Activated CD8-positive, alpha-beta memory T cell treated with anti-CD3 and anti-CD28 coated beads for 1 hour (primary cell): ENCODE measurements at places on chromosomes 1 and 21.

- DNase-seq = no peak
Observed at GRCh38 chr21:33980276-33980916, 64.8 kb upstream of the ATP5PO start.

- DNase-seq = no peak
Observed at GRCh38 chr1:62175568-62176179, 19.0 kb upstream of the L1TD1 start.

GRCh38 chr1:187971851-187972250, 1143.1 kb downstream of the PLA2G4A start:
- DNase-seq = no peak

DNA sequence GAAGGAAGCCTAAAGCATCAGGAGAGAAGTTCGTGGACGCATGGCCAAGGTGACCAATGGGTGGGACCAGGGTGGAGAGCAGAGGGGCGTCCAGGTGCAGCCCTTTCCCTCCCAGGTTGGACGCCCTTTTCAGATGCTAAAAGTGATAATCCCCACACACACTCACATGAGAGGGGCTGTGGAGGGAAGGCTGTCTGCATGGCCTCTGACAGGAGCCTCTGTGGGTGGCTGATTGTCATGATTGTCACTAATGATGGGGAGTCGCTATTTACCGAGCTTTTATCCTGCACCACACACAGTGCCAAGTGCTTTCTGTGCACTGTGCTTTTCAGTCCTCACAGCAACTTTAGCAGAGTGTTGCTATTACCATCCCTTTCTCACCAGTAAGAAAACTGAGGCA, 27.1 kb upstream of the C1QA start:
- no peak for DNase-seq

- DNase-seq = no peak
Observed at GRCh38 chr1:91716339-91716738, 169.6 kb downstream of the TGFBR3 start.

- no peak for DNase-seq
Observed at GRCh38 chr1:147628441-147628840, 41.9 kb downstream of the ACP6 start.

GRCh38 chr1:30727824-30728223, 4.4 kb upstream of the MATN1 start:
- DNase-seq = no peak

DNA sequence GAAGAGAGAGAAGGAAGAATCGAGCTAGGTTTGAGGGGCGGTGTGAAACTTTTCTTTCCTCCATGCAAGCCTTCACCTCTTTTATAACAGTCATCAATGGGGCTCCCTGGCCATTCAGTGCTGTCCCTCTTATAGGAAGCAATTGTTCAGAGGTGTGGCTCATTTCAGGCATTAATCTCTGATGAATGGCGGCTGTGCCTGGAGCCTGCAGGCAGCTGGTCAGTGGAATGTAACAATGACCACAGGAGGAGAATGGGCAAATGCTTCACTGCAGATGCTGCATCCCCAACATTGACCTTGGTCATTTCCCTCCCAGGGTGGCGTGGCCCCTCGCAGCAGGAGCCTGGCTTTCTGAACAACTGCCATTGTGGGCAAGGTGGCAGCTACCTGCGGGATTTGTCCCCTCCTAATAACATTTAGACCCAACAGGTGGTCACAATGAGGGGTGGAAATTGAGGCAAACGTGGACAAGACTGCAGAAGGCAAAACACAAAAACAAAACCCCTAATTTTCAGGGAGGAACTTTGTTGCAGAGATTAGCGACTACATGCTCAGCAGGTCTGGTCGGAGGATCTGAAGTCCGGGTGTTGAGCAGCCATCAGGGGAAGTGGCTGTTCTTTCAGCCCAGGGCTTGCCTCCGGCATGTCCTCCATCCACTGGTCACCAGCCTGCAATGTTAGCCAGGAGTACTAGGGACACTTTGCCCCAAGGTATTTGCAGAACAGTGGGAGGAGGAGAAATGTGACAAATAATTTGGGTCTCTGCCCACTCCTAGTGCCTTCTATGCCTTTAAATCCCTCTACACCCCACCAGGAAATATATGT, 97.3 kb upstream of the PAXBP1 start:
- DNase-seq = no peak

DNA sequence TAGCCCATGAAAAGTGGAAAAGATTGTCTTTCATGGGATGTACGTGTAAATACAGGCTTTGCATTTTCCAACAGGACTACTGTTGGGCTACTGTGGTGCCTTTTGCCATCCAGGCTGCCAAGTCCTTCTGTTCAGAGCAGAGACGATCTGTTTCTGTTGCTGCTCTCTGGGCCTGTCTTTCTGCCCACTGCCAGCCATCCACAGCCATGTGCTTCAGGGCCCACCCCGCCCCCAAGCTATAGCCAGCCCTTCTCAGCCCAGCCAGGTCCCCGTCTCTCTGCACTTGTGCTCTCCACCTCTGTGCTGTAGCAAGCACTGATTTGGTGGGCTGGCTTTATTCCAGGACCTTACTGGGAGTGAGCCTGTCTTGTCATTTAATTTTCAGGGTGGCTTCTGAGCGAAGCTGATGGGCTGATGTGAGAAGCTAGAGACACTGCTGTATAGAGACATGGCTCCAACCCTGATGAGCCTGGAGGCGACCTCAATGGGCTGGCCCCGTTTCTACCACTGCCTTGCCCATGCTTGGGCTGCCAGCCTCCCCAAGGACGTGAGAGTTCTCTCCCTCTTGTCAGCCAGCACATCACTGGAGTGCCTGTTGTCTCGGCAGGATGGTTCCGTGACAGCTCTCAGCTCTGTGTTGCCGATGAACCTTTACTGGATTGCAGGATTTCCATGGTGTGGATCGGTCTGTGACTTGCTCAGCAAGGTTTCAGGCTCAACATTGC, 137.8 kb downstream of the PEX14 start:
- no peak for DNase-seq

GRCh38 chr1:43729816-43730463, 22.6 kb downstream of the ST3GAL3 start:
- DNase-seq = no peak

GRCh38 chr1:221793439-221794078, 51.7 kb upstream of the DUSP10 start:
- no peak for DNase-seq

DNA sequence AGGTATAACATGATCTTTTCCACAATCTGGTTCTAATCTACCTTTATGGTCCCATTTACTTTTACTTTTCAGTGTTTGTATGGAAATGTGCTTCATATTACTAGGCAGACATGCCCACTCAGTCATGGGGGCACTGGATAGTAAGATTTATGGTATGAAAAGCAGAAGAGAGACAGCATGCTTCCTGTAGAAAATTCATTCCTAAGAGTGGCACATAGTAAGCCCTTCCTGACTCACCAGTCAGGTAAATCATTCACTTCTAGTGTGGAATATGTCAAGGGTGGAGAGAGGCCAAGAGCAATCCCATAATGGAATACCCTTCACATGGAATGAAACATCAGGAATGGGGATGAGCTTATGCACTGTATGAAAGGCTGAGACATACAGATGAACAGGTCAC, 49.5 kb upstream of the BCL10 start:
- no peak for DNase-seq

DNA sequence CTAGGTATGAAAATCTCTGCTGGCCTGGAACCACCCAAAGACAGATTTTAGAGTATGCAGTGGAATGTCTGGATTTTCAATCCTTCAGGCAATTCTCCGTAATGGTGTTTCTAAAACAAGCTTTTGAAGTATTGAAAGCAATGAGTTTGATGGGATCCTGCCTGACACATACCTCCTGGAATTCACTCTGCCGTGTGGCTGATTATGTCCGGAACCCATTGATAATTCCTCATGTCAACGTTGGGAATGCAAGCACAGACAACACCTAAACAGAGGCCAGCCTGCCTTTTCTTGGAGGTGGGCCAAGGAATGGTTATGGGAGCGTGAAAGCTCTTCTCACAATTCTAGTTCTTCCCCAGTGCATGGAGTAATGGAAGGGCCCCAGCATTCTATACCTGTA, 168.9 kb upstream of the HMCN1 start:
- DNase-seq = no peak

DNA sequence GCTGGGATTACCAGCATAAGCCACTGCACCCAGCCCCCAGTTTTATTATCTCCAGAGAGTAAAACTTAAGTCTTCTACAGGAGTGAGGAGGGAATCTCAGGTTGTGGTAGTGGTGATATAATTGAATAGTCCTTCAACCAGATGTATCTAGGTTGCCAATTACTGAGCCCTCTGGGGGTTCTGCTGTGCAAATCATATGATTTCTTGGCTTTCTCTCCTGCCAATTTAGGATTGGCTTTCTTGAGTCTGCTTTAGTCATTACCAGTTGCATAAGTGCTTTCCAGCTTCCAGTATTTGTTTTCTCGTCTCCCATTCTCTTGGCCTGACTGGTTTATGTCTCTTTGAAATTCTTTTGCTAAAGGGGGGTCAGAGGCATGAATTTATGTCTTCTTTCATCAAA, 11.1 kb downstream of the CPT2 start:
- DNase-seq = no peak

GRCh38 chr1:37722181-37723071, 30.1 kb downstream of the CDCA8 start:
- no peak for DNase-seq

- DNase-seq = no peak
Observed at GRCh38 chr1:55352811-55353180, 137.6 kb upstream of the USP24 start.

GRCh38 chr1:93023281-93023680, 55.8 kb upstream of the MTF2 start:
- no peak for DNase-seq

GRCh38 chr1:43691871-43692815, 15.2 kb upstream of the ST3GAL3 start:
- no peak for DNase-seq

GRCh38 chr1:162080472-162081015, 11.1 kb downstream of the NOS1AP start:
- no peak for DNase-seq

DNA sequence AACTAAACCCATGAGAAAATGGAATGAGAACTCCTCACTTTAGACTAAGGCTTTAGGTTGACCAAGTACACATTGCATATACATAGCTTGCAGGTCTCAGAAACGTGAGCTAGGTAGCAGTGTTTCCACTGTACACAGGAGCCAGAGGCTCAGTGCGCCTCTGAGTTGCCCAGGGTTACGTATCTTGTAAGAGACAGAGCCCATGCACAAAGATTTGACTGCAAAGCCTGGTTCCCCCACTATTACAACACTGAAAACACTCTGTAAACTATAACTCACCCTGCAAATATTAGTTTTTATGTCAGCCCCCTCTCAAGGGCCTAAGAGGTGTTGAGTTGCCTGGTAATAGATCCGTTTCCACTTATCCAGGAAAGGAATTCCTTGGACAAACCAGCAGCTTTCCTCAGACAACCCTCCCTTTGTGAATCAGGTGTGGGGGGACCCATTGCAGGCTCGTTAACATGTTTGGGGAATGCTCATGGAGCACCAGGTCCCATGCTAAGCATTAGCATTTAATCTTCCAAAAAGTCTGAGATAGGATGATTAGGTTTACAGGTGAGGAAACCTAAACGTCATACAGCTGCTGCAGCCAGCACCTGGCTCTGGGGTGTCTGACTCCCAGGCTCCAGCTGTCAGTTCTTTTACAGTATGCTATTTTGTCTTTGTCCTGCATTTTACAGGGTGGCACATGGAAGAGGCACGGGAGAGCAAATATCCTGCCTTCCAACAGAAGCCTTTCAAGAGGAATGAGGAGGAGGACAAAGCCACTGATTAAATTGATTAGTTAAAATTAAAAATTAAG, 25.7 kb downstream of the TENT5C start:
- DNase-seq = no peak

DNA sequence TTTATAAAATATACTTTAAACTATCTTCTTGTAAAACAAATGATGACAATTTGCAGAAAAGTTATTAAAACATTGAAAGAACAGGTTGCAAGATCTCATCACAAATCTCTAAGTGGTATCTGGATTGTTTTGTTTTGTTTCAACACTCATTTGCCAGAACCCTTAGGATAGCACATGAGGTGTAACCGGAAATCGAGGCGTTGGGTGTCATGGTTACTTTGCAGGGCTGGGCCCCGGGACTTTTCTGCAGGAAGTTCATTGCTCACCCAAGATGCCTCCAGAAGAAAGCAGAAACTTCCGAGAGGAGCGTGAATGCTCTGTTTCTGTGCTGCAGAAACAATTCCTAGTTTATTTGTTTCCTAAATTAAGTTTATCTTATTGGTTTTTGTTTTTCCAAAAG, 2.5 kb downstream of the DISC1 start:
- DNase-seq = no peak

DNA sequence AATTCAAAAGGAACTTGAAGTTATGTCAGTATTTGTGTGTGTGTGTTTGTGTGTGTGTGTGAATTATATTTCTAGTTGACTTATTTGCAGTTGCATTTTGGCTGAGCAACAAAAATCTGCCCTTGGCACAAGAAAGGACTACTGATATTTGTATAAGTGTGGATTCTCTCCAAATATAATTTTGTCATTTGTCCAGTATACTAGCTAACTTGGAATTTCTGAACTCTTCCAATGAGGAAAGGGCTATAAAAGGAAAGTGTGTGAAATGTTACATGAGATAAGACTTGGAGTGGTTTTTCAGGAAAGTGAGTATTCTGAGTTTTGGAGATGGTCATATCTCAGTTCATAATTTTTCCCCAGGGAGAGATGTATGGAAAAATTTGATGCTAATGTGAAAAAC, 1384.1 kb upstream of the B3GALT2 start:
- DNase-seq = no peak

- DNase-seq = no peak
Observed at GRCh38 chr1:210541680-210542358, 213.1 kb downstream of the HHAT start.

DNA sequence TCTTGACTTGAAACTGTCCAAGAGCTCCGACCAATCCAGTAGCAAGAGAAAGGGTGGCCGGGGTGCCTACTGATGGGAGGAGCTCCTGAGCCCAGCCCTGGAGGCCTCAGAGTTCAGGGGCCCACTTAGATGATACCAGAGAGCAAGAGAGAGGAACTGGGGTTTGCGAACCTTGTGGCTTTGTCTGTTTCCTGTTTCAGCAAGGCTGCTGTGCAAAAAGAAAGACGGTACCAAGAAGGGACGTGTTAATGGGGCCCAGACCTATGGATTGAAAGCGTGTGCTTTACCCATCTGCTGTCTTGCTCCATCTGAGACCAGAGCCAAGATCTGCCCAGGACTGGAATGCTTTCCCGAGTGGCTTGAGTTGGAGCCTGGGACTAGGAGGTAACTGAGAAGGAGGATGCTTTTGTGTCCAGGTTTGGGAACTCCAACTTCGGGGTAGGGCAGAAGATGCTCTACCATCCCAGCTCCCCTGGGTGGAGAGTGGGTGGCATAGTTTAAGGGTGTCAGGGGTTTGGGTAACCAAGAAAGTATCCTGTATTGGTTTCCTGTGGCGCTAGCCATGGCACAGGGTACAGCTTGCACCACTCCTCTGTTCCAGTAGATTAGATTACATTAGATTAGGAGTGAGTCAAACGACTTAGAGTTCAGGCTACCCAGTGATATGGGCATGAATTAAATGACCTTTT, at the start of gene TRAF3IP3:
TSS of gene TRAF3IP3 (plus strand) at position 128 of the 689 bp plus-strand sequence. CDS start 3,987 bp downstream, outside the sequence.
- DNase-seq = no peak

GRCh38 chr1:100869996-100870395, 24.6 kb downstream of the EXTL2 start:
- no peak for DNase-seq

GRCh38 chr1:181778640-181779260, 282.8 kb downstream of the ZNF648 start:
- no peak for DNase-seq

GRCh38 chr1:63245186-63245585, 77.2 kb upstream of the FOXD3 start:
- DNase-seq = no peak
